Mucosa of descending colon (tissue), 3 donors: ENCODE measurements at places on chromosomes 12 and 14.

GRCh38 chr12:76688631-76689030 lies 75.3 kb upstream of the ZDHHC17 start:
- DNase-seq: no peak

- DNase-seq: no peak
Observed at GRCh38 chr14:72457641-72458040, 436.3 kb downstream of the DPF3 start.

- no peak for DNase-seq
Observed at GRCh38 chr12:88401155-88401554, 179.1 kb downstream of the KITLG start.

GRCh38 chr14:104442631-104443390 lies 136.8 kb upstream of the C14orf180 start:
- DNase-seq: no peak

DNA sequence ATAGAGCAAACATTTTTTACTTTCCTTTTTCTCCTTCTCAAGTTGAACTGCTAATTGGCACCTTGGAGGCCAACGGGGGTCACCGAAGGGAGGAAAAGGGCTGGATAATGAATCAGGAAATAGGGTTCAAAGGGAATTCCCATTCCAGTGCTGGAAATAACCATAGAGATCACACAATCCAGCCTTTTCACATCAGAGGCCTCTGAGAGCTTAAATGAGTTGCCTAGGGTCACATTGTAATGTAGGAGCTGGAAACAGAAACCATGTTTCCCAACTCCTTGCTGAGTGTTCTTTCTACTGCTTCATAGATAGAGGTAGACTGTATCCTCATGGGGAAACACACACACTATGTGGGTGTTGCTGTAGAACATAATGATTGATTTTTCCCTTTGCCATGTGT lies 60.6 kb upstream of the DDHD1 start:
- no peak for DNase-seq
